Mesothelial cell of epicardium (in vitro differentiated cells): ENCODE measurements at places on chromosomes 12 and 14.

GRCh38 chr12:107607464-107608392 is 77.9 kb upstream of the PWP1 start:
- peak; percentile 73 for DNase-seq

GRCh38 chr14:105340821-105341733 is 26.5 kb downstream of the PACS2 start:
- DNase-seq, result no peak

- DNase-seq, result no peak
These were observed 1009.6 kb downstream of the FLRT2 start for GRCh38 chr14:86539361-86540070.

- DNase-seq, result no peak
These were observed 8.3 kb upstream of the AEBP2 start for GRCh38 chr12:19430988-19431387.

- DNase-seq, result no peak
These were observed 185.6 kb upstream of the NAV3 start for GRCh38 chr12:77644915-77645605.

- DNase-seq, result no peak
These were observed 15.6 kb downstream of the DYRK2 start for GRCh38 chr12:67664171-67664570.

DNA sequence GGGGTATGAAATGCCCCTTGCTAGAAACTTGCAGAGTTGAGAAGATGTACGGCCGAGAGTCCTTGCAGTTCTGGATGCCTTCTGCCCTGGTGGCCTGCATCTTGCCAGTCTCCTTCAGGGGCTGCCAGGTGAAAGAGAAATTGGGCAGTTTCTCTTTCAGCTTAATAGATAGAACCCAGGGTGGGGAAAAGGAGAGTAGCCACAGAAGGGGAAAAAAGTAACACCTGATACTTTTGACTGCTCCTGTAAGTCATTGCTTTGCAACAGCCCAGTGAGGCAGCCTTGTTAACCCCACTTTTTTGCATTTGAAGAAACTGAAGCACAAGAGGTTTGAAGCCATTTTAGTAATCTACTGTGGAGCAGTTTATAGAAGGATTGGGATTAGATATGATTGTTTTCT is 27.6 kb downstream of the TDP1 start:
- DNase-seq, result no peak

GRCh38 chr12:69714542-69714941 is 15.4 kb upstream of the BEST3 start:
- DNase-seq, result no peak

DNA sequence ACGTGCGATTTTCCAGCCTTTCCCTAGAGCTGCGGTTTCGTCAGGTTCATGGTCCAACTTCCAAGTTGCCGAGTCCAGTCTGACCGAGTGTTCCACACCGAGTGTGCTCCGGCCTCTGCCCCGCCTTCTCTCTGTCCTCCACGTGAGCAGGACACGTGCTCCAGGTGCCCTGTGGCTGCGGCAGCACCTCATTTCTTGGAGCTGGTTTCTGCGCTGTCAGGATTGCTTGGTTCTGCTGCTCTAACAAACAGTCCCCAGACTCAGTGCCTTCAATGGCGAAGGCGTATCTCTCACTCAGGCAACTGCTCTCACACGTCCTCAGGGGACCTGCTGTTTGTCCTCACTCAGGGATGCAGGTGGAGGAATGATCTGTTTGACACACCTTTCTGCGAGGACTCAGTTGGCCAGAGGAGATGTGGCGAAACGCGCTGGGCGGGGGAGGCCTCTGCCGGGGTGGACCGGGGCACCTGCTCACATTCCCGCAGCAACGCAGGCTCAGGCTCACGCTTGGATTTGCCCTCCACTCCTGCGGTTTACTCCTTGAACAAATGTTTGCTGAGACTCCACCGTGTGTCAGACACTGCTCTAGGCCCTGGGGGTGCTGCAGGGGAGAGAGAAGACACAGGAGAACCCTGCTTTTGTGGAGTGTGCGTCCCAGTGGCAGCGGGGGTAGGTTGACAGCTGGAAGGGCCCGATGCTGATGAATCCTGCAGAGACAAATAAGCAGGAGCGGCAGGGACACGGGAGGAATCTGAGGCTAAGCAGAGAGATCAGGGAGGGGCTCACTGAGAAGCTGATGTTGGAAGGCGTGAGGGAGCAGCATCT is 63.4 kb upstream of the FBRSL1 start:
- DNase-seq, result no peak

DNA sequence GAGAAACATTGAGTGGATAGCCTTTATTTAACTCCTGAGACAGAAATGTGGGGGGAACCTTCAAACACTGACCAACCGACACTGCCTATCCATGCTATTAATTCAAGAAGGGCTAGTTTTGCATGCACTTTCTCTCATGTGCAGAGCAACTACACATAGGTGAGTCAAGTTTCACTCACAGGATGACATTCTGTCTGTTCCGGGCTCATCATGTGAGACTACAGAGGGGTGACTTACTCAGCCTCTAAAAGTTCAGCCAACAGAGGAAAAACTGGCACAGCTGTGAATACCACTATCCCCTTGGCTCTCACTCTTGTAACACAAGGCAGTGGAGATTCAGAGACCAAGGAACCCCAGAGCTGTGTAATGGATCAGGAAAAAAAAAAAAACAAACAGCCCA is 13.3 kb downstream of the BEST3 start:
- no peak for DNase-seq

DNA sequence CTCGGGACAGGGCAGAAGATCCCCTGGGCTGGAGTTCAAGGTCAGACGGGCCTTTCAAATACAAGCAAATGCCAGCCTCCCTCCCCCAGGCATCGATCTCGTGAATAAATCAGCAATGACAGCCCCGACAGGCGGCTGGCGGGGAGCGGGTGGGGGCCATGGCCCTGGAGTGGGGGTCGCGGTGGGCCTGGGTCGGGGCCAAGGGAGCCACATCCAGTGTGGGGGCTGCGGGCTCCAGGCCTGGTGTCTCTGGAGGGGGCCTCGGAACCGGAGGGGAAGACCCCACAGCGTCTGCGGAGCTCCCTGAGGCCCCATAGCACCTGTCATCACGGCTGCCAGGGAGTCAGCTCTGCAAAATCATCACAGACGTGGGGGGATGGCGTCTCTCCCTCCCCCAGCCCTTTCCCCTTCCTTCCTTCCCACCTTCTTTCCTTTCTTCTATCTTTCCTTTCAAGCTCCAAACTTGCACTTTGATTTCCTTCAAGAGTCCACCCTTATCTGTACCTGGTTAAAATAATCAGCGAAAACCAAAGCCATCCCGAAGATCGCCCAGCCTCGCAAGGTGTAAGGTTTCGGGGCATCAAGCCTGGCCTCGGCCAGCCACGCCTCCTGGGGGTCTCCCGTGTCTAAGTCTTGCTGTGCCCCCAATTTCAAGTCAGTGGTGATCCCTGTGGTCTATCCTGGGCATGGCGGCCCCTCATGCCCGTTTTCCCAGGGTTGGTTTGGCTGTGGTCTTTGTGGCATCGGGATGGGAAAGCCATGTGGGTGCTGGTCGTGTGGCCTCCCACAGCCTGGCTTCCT is 92.1 kb downstream of the NOC4L start:
- DNase-seq, result no peak
